Placental epithelial cell (primary cell): ENCODE measurements at places on chromosomes 3 and 15. TPM values are rescaled to one million over a fixed set of nuclear protein-coding genes. Genes with fewer than 3 reads are reported as not detected.

The MCF2L2 gene
- under 0.01 and 0.98 TPM in 2 replicates for total RNA-seq

The NRG4 gene
- total RNA-seq: 1.6 and 5.1 TPM in 2 replicates

The CTXN2 gene
- total RNA-seq: not detected in 2 replicates

The RASGRP1 gene
- total RNA-seq: under 0.01 and 0.11 TPM in 2 replicates

The HYKK gene
- 0.39 and 1.7 TPM in 2 replicates for total RNA-seq

The KNG1 gene
- not detected in 2 replicates for total RNA-seq

The C3orf22 gene
- not detected in 2 replicates for total RNA-seq

The TERC gene
- total RNA-seq: 334 and 374 TPM in 2 replicates

The SNX4 gene
- total RNA-seq: 25.9 and 32.3 TPM in 2 replicates

The CEP19 gene
- total RNA-seq: 1.1 and 2.0 TPM in 2 replicates

The OR5K3 gene
- total RNA-seq: not detected in 2 replicates

The CAV3 gene
- not detected in 2 replicates for total RNA-seq

The RASL12 gene
- not detected in 2 replicates for total RNA-seq

The SNTN gene
- total RNA-seq: not detected in 2 replicates

The SEMA5B gene
- not detected in 2 replicates for total RNA-seq

The ZIC1 gene
- total RNA-seq: 0.43 TPM in 1 of 2 replicates, not detected in the other

The MUC20 gene
- total RNA-seq: 1.1 and 12.6 TPM in 2 replicates

The CLEC3B gene
- 1.4 TPM in 1 of 2 replicates, not detected in the other for total RNA-seq

The CYP8B1 gene
- not detected in 2 replicates for total RNA-seq

The MEX3B gene
- 5.1 and 6.7 TPM in 2 replicates for total RNA-seq

The DNAJA4 gene
- 22.0 and 22.9 TPM in 2 replicates for total RNA-seq

The GOLGA8T gene
- not detected in 2 replicates for total RNA-seq

The NMB gene
- total RNA-seq: 3.5 and 4.3 TPM in 2 replicates

The NPAP1 gene
- total RNA-seq: not detected in 2 replicates

The PRR20G gene
- total RNA-seq: not detected in 2 replicates

The IMPDH2 gene
- 357 and 479 TPM in 2 replicates for total RNA-seq

The IGSF10 gene
- not detected in 2 replicates for total RNA-seq

The SLC51A gene
- not detected in 2 replicates for total RNA-seq

The A4GNT gene
- total RNA-seq: not detected in 2 replicates

The CHD2 gene
- total RNA-seq: 105 and 106 TPM in 2 replicates

The TTLL13 gene
- total RNA-seq: not detected in 2 replicates

The IL5RA gene
- total RNA-seq: not detected in 2 replicates

The ACP3 gene
- 0.39 TPM in 1 of 2 replicates, not detected in the other for total RNA-seq

The GOLGA8H gene
- total RNA-seq: under 0.01 TPM in 1 of 2 replicates, not detected in the other

The WDR49 gene
- not detected in 2 replicates for total RNA-seq

The LNP1 gene
- total RNA-seq: 6.0 and 10.6 TPM in 2 replicates

The GTF2A2 gene
- 15.3 and 21.0 TPM in 2 replicates for total RNA-seq

The MKRN3 gene
- total RNA-seq: 0.11 and 1.6 TPM in 2 replicates

The SEMA4B gene
- 31.0 and 59.7 TPM in 2 replicates for total RNA-seq

The ADAMTSL3 gene
- total RNA-seq: not detected in 2 replicates

The RLBP1 gene
- not detected in 2 replicates for total RNA-seq

The ITIH1 gene
- total RNA-seq: not detected in 2 replicates

The ZPLD1 gene
- not detected in 2 replicates for total RNA-seq

The CPLX3 gene
- not detected in 2 replicates for total RNA-seq

The ANKUB1 gene
- not detected in 2 replicates for total RNA-seq

The CCNB2 gene
- 11.4 and 26.9 TPM in 2 replicates for total RNA-seq
